ENCODE measurements at places on chromosomes 12 and 14. TPM values are rescaled to one million over a fixed set of nuclear protein-coding genes. Genes with fewer than 3 reads are reported as not detected.

KRT73 gene
- total RNA-seq: not detected

ANKRD9 gene
- total RNA-seq: 52.6 TPM

DHRS2 gene
- total RNA-seq: 40.9 TPM

RASAL1 gene
- total RNA-seq: 0.69 TPM

LRP1-AS gene
- not detected for total RNA-seq

GALNT16 gene
- 0.33 TPM for total RNA-seq

KRT83 gene
- total RNA-seq: 0.33 TPM

TSHR gene
- not detected for total RNA-seq

CRACR2A gene
- not detected for total RNA-seq

DAO gene
- not detected for total RNA-seq

C1R gene
- total RNA-seq: 4.4 TPM

RPL41 gene
- total RNA-seq: 3,106 TPM

CCDC88C gene
- total RNA-seq: 19.7 TPM

PPP1R1A gene
- not detected for total RNA-seq

RND1 gene
- 7.6 TPM for total RNA-seq

ADCY4 gene
- 0.04 TPM for total RNA-seq

SLC2A14 gene
- not detected for total RNA-seq

GAS2L3 gene
- total RNA-seq: 27.8 TPM

C12orf60 gene
- 0.47 TPM for total RNA-seq

FOXG1 gene
- total RNA-seq: not detected

TSPAN19 gene
- not detected for total RNA-seq

DCN gene
- not detected for total RNA-seq

ASPG gene
- total RNA-seq: not detected

AQP2 gene
- not detected for total RNA-seq

FAM186B gene
- total RNA-seq: 1.1 TPM

RNU4-1 gene
- under 0.01 TPM for total RNA-seq

ERP27 gene
- total RNA-seq: not detected

KRT78 gene
- total RNA-seq: 0.15 TPM

SSPN gene
- total RNA-seq: 11.9 TPM

LRTM2 gene
- total RNA-seq: not detected

RASSF8 gene
- total RNA-seq: 51.2 TPM

RNU6-7 gene
- not detected for total RNA-seq

CPNE6 gene
- not detected for total RNA-seq

YY1 gene
- total RNA-seq: 64.1 TPM

PLEKHD1 gene
- 0.15 TPM for total RNA-seq

RNASE3 gene
- total RNA-seq: not detected

PZP gene
- not detected for total RNA-seq

LRRC10 gene
- not detected for total RNA-seq

LRR1 gene
- total RNA-seq: 46.9 TPM

PPP1R36 gene
- total RNA-seq: 0.26 TPM

KRT72 gene
- total RNA-seq: not detected

DACT1 gene
- total RNA-seq: 0.40 TPM

OR10P1 gene
- total RNA-seq: not detected

IAPP gene
- not detected for total RNA-seq

MUCL1 gene
- not detected for total RNA-seq

PAPLN gene
- total RNA-seq: 0.35 TPM
